ENCODE measurements at places on chromosomes 16 and 17. TPM values are rescaled to one million over a fixed set of nuclear protein-coding genes. Genes with fewer than 3 reads are reported as not detected.

DNA sequence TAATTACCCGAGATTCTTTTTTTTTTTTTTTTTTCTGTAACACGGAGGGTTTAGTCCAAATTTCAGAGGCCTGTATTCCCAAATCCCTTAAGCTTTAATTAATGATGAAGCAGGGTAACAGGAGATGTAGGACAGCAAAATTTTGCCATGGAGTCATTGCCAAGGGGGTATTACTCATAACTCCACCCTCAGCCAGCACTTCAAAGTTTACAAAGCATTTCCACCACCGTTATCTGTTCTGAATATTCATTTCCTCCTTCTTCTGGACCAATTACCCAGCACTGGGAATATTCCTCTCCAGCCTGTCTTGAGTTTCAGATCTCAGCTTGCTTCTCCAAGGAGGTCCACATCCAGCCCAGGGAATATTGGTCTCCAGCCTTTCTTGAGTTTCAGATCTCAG lies 747.5 kb upstream of the EEF2KMT start:
- DNase-seq = no peak

WNT9B gene
- not detected for total RNA-seq

DNA sequence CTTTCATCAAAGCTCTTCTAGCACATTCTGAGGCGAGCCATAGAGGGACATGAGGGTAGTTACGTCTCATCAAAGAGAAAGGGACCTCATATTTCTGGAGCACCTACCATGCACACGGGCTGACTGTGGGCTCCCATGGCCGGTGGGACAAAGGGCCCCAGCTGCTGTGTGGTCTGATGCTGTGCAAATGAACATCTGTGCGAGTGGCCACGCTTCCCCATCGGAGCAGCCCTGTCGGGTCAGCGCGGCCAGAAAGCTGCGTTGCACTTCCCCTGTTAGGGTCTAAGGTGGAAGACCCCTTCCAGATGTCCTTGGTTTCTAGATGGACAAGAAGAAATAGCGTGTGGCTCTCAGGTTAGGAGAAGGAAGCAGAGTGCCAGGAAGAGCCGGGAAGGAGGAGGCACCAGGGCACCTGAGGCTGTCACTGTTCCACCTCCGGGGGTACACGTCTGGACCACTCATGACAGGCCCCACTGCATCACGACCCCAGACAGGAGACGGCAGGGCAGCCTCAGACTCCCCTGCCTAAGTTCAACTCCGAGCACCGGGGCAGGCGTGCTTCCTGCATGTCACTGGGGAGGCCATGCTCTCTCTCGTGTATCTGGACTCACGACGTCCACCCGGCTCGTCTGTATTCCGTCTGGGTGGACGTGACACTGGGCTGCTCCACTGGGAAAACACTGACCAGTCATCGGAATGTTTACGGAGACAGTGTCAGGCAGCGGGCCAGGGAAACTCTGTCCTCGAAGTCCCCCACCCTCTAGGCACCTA lies 8.5 kb upstream of the BAIAP2 start:
- no peak for DNase-seq

DNA sequence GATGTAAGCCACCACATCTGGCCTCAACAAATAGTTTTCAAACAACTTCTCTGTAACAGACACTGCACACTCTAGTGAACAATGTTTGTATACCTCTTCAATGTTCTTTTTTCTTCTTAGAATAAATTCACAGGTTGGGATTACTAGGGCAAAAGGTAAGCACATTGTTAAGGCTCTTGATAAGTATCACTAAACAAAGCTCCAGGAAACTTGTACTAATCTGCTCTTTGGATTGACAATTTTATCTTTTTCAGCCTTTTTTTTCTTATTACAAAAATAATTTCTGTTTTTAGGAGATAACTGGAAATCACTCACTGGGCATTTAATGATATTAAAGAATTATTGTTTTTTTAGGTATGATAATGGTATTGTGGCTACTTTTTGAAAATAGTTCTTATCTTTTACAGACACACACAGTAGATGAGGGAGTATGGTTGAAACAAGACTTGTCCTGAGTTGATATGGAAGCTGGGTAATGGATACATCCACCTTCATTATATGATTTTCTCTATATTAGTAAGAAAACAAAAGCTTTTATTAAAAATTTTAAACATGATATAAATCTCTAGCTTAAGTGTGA lies 7.7 kb upstream of the MPRIP start:
- no peak for DNase-seq

- no peak for DNase-seq
Measured at GRCh38 chr17:35679007-35679682, 52.3 kb upstream of the RASL10B start.

DNA sequence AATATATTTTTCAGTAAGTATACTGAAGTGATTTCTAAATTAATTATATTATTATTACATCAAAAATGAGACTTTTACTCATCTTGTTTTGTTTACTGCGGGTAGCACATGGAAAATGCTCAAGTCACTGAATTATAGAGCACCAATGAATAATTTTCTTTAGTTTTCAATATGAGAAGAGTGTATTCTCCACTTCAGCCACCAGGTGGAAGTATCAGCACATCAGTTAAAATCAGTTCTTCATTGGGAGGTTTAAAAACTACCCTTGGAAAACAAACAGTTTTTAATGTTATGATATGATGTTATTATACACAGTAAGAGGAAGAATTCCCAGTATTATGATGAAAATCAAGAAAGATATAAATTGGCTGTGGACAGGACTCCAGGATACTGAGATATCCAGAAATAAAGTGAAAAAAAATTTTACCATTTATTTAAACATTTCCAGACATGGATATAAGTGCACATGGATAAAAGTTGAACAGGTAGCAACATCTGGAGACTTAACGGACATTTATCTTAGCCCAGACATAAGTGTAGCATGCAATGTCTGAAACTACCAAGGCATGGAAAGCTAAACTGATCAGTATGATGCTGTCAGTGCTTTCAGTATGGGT lies 467.3 kb downstream of the KCNJ2 start:
- peak; percentile 46 for DNase-seq

- no peak for DNase-seq
Measured at GRCh38 chr17:68352041-68352440, 60.7 kb downstream of the ARSG start.

GRCh38 chr17:78166416-78166815 lies 2.0 kb upstream of the SYNGR2 start:
- DNase-seq = no peak

DNA sequence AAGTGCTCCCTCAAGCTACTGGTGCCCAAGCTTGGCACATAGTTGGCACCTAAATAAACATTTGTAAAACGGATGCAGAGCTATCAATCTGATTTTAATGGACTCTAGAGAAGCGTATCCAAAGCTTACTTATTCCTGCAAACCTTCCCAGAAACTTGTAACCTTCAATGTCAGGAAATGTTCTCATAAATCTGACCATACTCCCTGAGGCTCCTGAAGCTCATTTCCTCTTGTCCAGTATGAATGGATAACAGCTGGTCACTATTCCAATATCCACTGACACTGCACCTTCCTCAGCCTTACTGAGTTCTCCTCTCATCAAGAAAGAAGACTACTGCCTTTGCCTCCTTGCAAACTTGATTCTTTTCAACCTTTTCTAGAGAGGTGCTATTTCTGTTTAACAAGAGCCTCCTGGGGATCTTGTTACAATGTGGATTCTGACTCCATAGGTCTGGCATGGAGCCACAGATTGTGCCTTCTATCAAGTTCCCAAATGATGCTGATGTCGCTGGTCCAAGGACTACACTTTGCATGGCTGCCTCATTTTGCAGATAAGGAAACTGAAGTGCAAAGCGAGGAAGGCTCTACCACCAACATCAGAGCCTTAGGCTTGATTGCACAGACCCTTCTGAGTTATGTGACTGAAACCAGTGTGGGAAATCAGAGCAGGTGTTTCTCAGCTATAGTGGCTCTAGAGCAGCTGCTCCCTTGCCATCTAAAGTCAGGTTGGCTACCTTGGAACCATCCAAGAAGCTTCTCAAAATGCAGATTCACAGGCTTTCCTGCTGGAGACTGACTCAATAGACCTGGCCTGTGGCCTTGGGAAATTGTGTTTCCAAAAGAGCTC lies 377.8 kb downstream of the SOX9 start:
- DNase-seq = peak; percentile 40

MYH2 gene
- total RNA-seq = not detected

STUB1 gene
- total RNA-seq = 183 TPM

DNA sequence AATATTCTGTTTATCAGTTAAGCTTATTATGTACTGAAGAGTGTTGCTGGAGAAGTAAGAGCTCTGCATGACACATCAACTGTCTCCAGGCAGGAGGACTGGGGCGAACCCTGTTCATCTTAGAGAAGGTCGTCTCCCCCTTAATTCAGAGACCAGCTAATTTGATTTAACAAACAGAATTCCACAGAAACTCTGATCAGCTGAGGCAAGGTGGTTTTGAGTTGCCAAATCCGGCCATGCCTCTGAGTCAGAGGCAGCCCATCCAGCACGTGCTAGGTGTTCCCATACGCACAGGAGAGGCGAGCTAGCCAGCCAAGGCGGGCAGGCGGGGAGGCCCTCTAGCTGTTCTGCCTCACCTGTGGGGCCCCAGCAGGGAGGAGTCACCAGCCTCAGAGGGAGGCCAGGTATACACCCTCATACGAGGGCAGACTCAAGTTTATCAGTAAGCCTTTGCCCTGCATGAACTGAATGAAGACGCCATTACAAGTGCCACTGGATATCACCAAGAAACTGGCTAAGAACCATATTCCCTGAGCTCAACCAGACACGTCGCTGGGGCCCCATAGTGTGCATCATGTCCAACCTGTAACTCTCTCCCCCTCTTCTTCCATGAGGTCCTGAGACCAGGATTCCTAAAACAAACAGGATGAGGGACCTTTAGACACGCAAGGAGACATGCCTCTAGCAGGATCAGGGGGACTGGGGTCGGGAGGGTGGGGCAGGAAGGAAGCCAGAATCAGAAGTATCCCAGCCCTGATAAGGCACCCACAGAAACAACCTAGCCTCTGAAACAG lies 25.7 kb downstream of the STAT5A start:
- DNase-seq = no peak

GRCh38 chr16:17433577-17434451 lies 36.9 kb downstream of the XYLT1 start:
- DNase-seq = no peak

- no peak for DNase-seq
Measured at GRCh38 chr16:57559072-57559790, 16.8 kb downstream of the ADGRG5 start.

DNA sequence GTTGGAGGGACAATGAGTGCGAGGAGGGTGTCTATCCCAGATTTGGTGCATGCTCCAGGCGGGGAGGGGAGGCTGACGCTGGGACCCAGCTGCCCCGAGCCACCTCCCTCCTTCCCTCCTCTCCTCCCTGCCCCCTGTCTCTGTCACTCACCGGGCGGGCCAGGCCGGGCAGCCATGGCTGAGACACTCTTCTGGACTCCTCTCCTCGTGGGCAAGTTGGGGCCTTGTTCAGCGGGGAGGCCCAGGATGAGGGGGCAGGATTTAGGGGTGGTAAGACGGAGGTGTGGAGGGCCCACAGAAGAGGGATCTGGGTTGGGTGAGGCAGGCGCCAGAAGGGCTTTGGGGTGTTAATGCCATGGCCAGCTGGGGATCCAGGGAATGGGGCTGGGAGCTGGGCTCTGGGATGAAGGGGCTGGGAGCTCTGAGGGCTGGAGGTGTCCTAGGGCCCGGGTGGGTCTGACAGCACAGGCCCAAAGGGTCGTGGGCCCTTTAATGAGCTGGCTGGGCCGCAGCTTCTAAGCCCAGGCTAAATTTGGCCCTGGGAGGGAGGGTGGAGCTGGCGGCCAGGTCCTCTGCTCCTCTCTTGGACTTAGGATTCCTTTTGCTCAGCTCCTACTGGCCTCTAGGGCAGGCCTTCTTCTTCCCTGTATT lies at the start of gene SGCA:
SGCA (plus strand) TSS at position 139 of the 651 bp plus-strand sequence; CDS start at position 175, 36 bp downstream.
- DNase-seq = no peak

- peak; percentile 39 for DNase-seq
Measured at GRCh38 chr16:86567701-86568581, 1.3 kb downstream of the FOXC2 start.

DNA sequence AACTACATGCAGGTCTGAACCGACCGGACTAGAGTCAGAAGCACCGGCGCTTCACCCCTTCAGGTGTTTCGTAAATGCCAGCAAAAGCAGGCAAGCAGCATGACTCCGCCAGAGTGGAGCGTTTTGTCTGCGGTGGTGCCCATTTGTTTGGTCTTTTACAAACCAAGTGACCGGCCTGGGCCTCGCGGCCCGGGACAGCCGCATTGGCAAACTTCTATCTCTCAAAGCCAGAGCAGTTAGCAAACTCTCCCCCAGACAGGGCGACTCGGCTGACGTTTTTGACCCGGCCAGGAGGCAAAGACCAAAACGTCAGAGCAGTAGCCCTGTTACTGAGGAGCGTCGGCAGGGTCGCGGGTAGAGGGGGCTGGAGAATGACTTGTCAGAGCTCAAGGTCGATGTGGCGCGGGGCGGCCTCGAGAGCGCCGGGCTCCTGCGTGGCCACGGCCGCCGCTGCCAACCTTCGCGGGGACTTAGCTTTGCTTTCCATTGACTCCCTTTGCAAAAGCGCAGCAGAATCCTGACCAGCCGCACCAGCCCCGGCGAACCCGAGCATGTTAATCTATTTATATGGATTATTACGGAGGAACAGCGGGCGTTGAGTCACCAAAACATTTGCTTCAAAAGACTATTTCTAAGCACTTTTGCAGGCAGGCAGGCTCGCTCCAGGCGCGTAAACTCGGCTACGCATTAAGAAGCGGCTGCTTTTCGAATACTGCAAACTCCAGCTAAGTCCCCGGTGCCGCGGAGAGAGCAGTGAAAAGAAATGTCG lies 763 bp upstream of the SOX9 start:
- peak; percentile 91 for DNase-seq

GRCh38 chr17:35521150-35521549 lies 16.3 kb downstream of the SLFN12L start:
- no peak for DNase-seq

GRCh38 chr17:79537061-79537460 lies 73.8 kb downstream of the RBFOX3 start:
- no peak for DNase-seq

- DNase-seq = no peak
Measured at GRCh38 chr16:87739801-87740200, 26.0 kb downstream of the KLHDC4 start.

C17orf78 gene
- not detected for total RNA-seq

CPNE7 gene
- 5.4 TPM for total RNA-seq

DNA sequence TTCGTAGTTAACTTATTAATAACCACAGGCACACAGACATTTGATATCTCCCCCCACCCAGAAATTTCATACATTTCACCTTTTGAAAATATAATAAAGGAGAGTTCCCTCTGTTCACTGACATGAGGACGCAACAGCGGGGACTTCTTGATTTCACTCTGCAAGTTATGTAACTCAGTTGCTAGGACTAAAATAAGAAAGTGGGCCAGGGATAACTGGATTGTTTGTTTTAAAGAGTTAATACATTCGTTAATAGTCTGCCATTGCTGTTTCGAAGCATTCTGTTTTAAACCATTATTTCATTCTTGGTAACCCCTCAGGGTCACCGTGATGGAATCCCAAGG lies 1.2 kb downstream of the RHOT1 start:
- no peak for DNase-seq

FZD2 gene
- total RNA-seq = 21.3 TPM

GRCh38 chr17:65977041-65977440 lies 214.9 kb downstream of the CEP112 start:
- DNase-seq = no peak

GRCh38 chr16:47310792-47311211 lies 150.1 kb downstream of the ITFG1 start:
- no peak for DNase-seq

All from IMR-90 (cell line).